Renal cortex interstitium (tissue), 15 donors: ENCODE measurements at places on chromosomes 1 and 21. TPM values are rescaled to one million over a fixed set of nuclear protein-coding genes. Genes with fewer than 3 reads are reported as not detected.

DNA sequence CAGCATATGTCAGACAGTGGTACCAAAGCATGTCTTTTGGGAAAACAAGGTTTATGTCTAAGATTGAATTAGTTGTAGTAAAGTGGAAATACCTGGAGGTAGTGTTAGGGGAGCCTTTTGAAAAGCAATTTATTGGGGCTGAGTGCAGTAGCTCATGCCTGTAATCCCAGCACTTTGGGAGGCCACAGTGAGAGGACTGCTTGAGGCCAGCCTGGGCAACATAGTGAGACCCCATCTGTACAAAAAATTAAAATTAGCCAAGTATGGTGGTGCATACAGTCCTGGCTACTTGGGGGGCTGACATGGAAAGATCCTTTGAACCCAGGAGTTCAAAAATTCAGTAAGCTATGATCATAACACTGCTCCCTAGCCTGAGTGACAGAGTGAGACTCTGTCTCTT, 7.3 kb downstream of the ZMPSTE24 start:
- DNase-seq, result no peak

The HES4 gene
- polyA plus RNA-seq, result 17.3 TPM

DNA sequence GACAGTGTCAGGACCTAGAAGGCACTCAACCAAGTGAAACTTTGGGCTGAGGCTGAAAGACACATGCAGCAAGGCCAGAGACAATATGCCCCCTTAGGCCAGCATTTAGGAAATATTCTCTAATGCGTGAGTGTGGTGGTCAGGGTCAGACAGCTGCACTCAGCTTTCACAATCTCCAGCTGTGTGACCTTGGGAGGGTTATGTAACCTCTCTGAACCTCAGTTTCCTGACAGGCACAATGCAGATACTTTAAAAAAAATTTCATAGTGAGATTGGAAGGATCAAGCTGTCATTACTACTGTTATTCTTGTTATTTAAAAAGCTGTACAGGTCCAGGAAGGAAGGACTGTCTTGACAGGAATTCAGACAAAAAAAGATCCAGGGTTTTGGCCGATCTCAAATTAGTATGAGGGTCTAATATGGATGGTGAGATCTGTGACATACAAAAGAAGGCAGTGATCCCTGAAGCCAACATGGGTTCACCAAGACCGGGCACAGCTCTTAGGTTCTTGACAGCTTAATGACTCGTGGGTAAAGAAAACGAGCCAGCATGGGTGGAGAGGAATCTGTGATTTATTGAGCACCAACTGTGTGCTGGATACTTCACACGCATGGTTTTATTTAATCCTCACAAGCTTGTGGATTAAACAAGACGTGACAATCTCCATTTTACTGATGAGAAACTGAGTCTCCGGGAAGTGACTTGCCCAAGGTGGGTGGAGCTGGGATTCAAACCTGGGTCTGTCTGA, 54.6 kb upstream of the POU3F1 start:
- DNase-seq, result no peak

The TLCD4 gene
- 7.1 TPM for polyA plus RNA-seq

The SAMD13 gene
- polyA plus RNA-seq, result 5.8 TPM

The CACHD1 gene
- polyA plus RNA-seq, result 58.2 TPM

The KIAA0040 gene
- polyA plus RNA-seq, result 15.7 TPM
